ENCODE measurements at places on chromosomes 13 and 19.

DNA sequence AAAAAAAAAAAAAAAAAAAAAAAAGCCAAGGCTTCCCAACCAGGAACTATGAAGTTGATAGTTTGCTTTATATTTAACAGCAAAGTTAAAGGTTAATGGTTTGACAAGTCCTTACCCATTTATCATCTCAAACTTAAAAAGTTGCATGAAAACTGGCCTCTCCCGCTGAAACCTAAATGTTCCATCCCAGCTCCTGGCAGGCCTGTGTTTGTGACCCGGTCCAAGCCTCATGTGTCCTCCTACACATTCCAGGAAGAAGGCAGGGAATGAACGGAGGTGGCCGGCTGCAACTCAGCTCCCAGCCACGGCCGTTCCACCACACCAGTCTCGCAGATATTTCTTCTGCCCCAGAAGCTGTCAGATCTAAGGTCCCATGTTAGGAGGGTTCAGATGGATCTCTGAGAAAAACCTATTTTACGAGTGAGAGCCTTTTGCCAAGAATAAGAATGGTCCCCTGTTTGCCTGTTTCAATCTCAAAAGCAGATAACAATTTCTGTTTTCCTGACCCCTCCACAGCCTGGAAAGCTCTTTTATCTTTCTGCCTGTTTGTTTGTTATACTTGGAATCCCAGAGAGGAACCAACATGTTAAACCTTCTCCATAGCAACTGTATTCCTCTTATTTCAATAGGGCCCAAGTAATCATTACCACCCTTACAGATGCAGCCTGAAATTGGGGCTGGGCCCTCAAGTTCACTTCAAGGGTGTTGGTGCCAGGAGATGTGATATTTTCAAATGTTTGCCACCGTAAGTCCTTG lies 56.5 kb downstream of the KCTD12 start:
- DNase-seq: no peak

- peak; percentile 95 for DNase-seq
Measured at GRCh38 chr19:35744430-35745327, 539 bp downstream of the U2AF1L4 start.

GRCh38 chr13:30301827-30302226 lies 5.5 kb downstream of the KATNAL1 start:
- no peak for DNase-seq

DNA sequence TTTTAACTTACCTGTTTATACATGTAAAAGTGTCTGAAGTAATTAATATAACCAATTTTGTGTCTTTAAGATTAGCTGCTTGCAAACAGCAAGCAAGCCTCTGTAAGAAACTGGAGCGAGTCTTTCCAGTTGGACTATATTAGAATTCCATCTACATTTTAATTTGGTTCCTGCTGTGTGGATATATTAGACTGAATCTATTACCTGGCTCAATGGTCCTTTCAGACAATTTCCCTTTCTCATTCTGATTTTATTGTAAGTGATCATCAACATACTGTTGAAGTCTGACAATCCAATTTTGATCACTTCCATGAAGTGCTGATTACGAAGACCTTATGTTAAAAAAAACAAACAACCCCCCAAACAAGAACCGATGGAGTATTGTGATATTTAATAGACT lies 72.3 kb downstream of the GPC5 start:
- no peak for DNase-seq

- no peak for DNase-seq
Measured at GRCh38 chr13:101416181-101417042, at the start of gene NALCN. TSS of gene NALCN (minus strand) at chr13:101416508. CDS start at chr13:101399126, 17,382 bp downstream.

DNA sequence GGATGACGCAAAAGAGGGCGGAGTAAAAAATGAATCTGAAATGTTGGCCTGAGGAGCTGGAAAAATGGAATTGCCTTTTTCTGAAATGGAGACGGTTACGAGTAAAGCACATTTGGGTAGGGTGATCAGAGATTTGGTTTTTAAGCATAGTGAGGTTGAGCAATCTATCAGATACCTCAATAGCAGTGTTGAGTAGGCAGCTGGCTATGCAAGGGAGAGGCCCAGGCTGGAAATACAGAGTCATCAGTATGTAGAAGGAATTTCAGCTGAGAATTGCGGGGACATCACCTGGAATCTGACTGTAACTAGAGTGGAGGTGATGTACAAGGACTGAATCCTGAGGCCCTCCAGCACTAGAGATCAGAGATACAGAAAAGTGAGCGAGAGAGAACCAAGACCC lies 224.8 kb downstream of the LMO7 start:
- no peak for DNase-seq

GRCh38 chr13:66040506-66040905 lies 1189.6 kb downstream of the PCDH9 start:
- DNase-seq: no peak

GRCh38 chr19:33628921-33629825 lies 7.4 kb downstream of the CHST8 start:
- no peak for DNase-seq

GRCh38 chr13:89966524-89966923 lies 1381.0 kb upstream of the MIR17HG start:
- DNase-seq: no peak

- peak; percentile 31 for DNase-seq
Measured at GRCh38 chr19:48726556-48726955, 7.0 kb upstream of the MAMSTR start.

DNA sequence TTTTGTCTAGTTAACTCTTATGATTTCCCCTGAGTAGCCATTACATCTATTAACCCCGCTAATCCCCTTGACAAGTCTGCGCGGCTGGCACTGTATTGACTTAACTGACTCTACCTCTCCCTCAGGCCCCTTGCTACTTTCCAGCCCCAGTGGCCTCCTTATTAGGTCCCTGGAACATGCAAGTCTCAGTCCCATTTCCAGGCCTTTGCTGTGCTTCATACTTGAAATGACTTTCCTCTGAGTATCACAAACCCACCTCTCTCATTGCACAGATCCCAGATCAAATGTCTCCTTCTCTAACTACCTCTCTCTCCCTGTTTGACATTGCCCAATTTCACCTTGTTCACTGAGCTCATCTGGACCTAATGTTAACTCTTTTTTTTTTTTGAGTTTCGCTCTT lies 13.2 kb downstream of the SPACA6 start:
- DNase-seq: no peak

GRCh38 chr13:110290826-110291225 lies 16.1 kb downstream of the COL4A1 start:
- no peak for DNase-seq

DNA sequence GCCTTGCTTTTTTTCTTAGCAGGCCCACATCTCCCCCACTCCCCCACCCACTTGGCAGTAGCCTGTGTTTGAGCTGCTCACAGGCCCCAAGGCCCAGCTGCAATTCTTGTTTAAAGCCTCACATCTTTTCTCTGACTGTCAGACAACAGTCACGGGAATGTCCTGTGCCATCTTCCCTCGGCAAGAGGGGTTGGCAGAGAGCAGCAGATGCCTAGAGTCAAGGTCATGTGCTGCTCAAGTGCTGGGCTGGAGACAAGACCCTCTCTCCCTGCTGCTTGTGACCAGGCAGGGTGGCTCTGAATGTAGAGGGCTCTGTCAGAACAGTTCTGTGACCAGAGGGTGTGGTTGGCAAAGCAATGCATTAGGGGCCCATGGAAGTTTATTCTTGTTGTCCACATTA lies 47.4 kb downstream of the BBC3 start:
- DNase-seq: no peak

GRCh38 chr13:28046981-28047380 lies 53.4 kb downstream of the FLT3 start:
- DNase-seq: no peak

- DNase-seq: no peak
Measured at GRCh38 chr13:32212421-32212820, 102.7 kb downstream of the ZAR1L start.

GRCh38 chr13:88744289-88744688 lies 1073.1 kb downstream of the SLITRK5 start:
- no peak for DNase-seq

- peak; percentile 67 for DNase-seq
Measured at GRCh38 chr19:42199440-42200115, 17.9 kb downstream of the DEDD2 start.

DNA sequence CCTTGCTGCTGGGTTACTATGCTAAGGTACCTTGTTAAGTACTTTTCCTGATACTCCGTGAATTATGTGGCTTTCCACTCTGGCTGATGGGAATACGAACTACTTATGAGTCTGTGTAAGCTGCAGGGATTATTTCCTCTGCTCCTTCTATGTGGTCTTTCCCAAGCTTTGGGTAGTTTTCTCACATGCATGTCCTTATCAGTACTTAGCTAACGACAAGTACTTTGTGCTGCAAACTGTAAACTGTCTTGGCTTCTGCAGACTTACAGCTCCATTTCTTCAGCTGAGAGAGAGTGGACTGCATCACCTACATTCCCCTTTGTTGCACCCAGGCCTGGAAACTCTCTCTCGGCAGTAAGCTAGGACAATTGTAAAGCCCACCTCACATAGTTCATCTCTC lies 76.6 kb downstream of the FGF9 start:
- DNase-seq: no peak

GRCh38 chr19:1161716-1162115 lies 12.4 kb downstream of the SBNO2 start:
- no peak for DNase-seq

- no peak for DNase-seq
Measured at GRCh38 chr19:6228551-6229215, 51.1 kb downstream of the MLLT1 start.
